CD4-positive, alpha-beta T cell treated with Interleukin-12 subunit alpha and Interleukin-12 subunit beta, for 1 hour (primary cell): ENCODE measurements at places on chromosomes 11 and 22.
A peak's percentile ranks its signal among the peaks of the same experiment; 100 is the strongest.

DNA sequence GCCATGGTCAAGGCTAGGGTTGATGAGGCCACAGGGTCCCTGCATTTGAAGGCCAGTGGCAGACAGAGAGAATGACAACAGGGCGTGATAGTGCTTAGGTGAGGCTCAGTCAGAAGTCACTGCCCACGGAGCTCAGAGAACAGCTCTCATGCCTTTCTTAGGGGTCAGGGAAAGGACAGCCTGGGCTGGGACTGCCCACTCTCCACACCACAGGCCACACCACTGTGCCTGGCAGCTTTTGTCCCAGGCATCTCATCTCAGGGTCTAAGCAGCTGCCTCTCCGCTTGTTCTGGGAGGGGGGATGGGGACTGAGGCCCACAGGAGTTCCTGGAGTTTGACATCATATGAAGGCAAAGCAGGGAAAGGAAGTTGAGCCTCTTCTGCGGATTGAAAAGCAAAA lies 150.2 kb upstream of the B3GAT1 start:
- no peak for DNase-seq

DNA sequence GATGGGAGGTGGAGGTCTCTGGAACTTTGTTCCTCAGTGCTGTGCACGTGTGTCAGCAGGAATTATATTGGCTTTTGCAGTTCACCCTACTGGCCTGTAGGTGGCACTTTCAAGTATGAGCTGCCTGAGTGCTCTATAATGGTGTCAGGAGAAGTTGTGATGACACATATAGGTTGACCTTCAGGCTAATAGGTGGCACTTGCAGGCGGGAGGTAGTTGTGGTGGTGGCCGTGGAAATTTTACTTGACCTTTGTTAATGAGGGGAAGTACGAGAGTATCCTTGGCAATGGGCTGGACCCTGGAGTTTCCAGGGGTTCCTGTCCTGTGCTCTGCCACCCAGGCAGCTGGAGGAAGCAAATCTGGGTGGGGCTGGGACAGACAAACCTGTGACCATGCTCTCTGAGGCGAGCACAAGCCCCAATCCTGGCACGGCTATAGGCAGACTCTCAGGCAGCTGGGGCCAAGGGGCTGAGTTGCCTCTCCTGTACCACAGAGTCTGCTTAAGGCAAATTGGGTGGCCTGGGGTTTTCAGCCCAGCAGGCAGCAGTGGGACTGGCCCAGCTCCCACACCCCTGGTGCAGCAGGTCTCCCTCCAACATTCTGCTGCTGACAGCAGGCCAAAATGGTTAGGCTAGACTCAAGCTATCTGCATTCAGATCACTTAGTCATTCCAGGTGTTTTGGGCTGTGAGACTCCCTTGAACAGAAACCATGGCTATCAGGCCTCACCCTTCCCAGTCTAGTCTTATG lies 147.5 kb upstream of the CTSC start:
- DNase-seq = peak; percentile 51

DNA sequence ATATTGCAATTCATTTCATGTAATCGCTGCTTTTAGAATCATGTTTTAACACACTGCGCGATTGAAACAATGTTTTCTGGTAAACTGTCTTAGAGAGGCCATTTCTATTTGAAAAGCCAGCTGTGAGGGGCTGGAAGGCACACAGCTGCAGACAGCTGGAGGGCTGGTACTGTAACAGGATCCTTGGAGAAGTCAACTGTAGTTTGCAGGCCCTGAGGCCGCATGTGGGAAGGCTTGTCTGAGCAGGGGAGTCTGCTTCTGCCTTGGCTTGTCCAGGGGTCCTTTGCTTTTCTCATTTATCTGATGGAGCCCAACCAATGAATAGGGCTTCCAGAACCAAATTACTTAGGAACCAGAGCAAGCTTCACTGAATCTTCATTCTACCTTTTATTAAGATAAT lies 313.5 kb downstream of the BLID start:
- no peak for DNase-seq

DNA sequence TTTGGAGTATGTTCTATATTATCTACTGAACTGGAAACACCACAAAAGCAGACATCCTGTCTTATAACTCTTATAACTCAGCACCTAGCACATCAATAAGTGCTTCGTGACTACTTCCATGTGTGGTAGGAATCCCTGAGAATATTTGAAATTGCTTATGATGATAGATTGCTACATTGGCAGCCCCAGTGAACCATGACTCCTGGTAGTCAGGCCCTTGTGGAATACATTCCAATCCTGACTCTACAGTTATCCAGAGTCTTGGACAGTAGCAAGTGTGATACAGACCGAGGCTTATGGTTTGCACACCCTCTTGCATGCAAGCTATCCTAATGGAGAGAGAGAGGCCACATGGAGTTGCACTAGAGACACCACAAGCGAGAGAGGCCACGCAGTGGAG lies 59.5 kb upstream of the PHF21A start:
- DNase-seq = no peak

- no peak for DNase-seq
These were observed 29.6 kb upstream of the CYP2D6 start for GRCh38 chr22:42160251-42160650.

DNA sequence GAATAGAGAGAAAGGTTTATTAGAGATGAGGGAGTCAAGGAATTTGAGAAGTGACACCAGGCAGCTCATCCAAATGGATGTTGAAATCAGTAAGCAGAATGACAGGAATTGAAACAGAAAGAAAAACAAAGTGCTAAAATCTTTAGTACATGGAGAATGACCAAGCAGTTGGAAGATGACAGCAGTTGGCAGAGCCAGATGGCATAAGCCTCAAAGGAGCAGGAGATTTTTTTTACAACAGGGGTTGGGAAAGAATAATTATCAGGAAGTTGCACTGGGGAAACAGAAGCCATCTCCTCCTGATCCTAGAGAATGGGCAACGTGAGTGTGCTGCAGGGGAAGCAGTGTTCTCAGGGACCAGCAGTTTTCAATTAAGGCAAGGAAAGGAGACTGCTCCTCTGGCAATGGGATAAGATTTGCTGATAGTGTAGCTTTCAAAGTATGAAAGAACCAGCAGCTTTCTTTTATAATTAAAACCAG lies 28.9 kb downstream of the RAB39A start:
- DNase-seq = no peak

DNA sequence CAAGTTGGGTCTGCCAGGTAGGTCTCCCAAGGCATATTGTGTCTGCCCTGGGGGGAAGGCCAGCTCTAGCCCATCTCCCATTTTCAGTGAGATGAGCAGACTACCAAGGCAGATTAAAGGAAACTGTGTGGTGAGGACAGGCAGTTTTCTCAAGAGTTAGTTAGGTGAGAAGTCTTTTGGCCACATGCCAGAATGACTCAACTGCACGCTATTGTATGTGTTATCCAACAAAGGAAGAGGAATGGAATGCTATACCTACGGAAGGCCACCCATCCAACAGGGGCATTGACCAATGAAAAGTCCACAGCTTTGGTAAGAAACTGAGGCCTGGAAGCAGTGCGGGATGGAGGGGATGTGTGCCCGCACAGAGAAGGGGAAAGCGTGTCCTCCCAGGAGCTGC lies 941.7 kb downstream of the NTM start:
- no peak for DNase-seq

GRCh38 chr22:41739576-41739975 lies 40.3 kb downstream of the MEI1 start:
- DNase-seq = no peak

DNA sequence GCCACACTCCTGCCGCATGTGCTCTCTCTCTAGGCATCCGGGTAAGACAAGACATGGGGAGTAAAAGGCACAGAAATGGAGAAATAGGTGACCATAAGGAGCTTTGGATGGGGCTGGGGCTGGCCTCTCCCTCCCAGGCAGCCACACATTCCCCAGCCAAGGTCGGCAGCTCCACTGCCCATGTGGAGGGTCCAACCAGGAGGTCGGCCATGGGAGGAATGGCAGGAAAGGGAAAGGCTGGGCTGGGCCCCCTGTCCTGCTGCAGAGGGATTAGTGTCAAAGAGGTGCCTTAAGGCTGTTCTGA lies 460 bp upstream of the MUC5AC start:
- DNase-seq = no peak

GRCh38 chr11:17538731-17539130 lies 5.5 kb downstream of the USH1C start:
- no peak for DNase-seq

DNA sequence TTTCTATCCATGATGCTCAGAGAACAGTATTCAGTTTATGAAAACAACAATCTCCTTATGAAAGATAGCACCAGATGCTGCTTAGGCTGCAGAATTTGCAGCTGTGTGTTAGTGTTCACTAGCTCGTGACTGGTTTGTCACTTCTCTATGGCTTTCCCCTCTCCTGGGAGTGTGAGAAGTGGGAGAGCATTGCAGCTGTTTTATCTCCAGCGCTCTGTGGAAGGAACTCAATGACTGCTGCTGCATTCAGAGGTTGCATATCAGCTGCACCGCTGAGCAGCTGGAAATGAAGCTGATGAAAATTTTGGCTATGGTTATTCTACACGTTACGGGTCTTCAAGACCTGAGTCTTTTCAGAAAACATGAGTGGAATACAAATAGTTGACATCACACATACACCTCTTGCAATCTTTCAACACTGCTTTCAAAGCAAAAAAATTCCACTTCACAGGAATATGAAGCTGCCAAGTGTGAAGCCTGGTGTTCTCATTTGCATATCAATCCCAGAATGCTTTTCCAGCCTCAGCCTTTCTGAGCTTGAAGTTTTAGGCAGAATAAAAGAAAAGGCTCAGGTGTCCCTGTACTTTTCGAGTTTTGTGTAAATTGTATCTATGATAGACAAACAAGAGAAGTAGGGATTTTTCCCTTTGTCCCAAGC lies 149.3 kb upstream of the DDI1 start:
- no peak for DNase-seq

GRCh38 chr11:111586388-111586831 lies 15.8 kb upstream of the SIK2 start:
- DNase-seq = peak; percentile 68

DNA sequence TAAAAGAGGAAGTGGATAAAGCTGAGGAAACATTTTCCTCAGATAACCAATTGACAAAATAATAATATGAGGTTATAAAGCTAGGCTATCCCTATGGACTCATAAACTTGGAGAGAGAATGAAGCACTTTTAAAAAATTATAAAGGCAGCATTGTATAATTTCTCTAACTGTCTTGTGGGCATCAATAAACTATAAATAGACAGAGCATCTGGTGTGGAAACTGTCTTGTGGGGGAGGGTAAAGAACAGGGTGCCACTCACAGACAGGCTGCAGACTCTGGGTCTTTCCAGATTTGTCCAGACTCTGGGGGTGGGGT lies 333.5 kb downstream of the BUD13 start:
- no peak for DNase-seq

GRCh38 chr11:100574894-100575769 lies 112.0 kb upstream of the ARHGAP42 start:
- DNase-seq = no peak

DNA sequence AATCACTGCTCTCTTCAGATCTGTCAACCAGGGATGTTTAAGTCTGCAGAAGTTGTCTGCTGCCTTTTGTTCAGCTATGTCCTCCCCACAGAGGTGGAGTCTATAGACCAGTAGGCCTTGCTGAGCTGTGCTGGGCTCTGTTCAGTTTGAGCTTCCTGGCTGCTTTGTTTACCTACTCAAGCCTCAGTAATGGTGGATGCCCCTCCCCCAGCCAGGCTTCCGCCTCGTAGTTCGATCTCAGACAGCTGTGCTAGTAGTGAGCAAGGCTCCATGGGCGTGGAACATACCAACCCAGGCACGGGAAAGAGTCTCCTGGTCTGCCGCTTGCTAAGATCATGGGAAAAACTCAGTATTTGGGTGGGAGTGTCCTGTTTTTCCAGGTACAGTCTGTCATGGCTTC lies 27.6 kb upstream of the CASP12 start:
- no peak for DNase-seq

- DNase-seq = no peak
These were observed 3.3 kb upstream of the SCARF2 start for GRCh38 chr22:20440637-20441591.

DNA sequence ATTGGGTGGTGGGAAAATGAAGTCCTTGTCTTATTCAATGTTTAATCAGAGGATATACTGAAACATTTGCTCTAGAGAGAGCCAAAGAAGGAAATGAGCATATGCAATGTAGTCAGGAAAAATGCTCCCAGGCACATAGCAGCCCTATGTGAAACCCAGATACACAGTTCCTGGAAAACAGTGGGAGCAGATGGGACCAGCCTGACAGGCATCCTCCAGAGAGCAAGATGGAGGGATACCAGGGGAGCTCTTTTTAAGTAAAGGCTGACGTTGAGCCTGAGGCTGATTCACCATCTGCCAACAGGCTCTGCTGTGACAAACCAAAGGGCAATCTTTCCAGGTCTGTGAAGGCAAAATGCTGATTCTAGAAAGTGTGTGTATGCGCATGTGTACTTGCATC lies 559.4 kb upstream of the KIRREL3 start:
- no peak for DNase-seq

GRCh38 chr11:72321381-72321996 lies 77.5 kb upstream of the PHOX2A start:
- DNase-seq = no peak

- DNase-seq = no peak
These were observed 287 bp downstream of the RPS13 start for GRCh38 chr11:17077240-17077519.

DNA sequence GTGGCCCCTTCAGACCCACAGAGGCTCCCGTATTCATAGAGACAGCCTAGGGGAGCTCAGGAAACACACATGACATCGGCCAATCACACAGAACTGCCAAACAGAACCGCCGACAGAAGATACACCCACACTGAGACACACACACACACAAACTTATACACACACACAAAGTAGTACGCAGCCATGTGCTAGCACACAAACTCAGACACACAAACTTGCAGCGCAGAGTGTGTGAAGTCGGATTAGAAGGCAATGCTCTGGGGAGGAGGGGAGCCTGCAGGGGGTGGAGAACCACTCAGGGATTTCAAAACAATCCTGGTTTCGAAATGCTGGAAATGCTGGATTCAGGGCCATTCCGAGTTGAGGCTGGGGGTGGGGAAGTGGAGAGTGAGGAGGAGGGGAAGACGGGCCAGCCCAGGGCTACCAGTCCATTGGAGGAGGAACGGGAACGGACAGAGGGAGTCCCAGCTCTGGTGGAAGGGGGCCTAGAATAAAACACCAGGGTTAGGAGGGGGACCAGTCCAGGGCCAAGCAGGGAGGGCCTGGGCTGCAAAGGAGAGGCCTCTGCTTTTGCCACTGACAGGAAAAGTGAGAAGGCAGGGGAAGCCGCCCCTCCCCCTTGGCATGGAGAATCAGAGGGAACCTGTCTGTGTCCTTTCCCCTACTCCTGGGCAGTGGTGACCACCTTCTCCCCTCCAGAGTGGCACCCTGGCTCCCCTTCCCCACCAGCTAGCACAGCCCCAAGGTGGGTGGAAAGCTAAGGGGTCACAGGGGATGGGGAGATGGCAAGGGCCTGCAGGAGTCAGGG lies 4.4 kb downstream of the BCL9L start:
- no peak for DNase-seq

- no peak for DNase-seq
These were observed 1.9 kb downstream of the SYVN1 start for GRCh38 chr11:65132238-65132987.

- DNase-seq = no peak
These were observed 58.0 kb upstream of the KIRREL3 start for GRCh38 chr11:127058524-127058923.

DNA sequence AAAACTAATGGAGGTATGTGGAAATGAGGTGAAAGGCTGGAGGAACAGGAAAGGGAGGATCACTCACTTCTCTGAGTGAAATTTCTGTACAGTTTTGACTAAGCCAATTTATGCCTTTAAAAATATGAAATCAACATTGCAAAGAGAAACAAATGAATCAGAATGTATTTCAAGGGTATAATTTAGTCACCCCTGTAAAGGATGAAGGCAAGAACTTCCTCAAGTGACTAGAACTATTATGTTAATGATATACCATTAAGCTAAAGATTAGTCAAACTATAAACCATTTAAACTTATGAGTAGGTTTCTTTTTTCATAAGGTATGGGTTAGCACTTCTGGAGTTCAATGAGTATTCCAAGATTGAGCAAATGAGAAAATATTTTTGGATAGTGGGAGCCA lies 184.5 kb upstream of the CHORDC1 start:
- no peak for DNase-seq
